ENCODE measurements at places on chromosomes 3 and 15.
A peak's percentile ranks its signal among the peaks of the same experiment; 100 is the strongest.

DNA sequence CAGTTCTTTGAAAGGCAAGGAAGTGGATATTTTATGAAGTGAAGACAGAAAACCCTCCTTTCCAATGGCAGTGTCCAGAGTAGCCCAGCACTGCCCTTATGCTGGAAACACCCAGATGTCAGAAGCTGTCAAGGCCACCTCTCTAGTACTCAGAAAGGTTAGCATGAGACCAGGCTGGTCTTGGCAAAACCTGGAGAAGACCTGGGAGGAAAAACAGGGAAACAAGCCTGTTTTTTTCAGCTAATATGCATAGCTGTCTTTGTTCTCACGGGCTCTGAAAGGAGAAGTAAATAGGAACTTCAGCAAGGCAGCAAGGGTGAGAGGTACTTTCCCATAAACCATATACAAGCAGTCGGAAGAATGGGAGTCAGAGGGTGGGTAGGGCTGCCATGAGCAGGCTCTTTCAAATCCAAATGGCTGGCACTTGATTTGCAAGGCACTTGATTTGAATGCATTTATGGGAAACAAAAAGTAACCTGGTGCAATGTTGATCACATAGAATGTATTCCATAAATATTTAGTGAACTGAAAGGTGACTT, 55.8 kb downstream of the HEG1 start:
- DNase-seq = no peak

GRCh38 chr3:12999147-13000140, 73.8 kb downstream of the IQSEC1 start:
- DNase-seq = no peak

DNA sequence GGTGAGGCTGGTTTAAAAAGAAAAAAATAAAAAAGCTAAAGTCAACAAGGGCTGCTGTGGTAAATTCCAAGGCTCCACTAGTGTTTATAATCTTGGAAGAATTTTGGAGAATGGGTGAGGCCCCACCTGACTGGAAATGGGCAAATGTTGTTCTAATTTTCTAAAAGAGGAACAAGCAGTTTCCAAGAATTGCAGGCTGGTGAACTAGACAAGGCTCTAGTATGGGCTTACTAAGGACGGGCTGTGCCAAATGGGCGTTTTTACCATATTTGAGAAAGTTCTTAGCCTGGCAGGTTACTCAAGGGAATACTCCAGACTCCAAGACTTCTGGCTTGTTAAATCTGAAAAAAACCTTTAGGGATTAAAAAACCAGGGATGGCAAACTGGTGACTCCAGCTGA, 67.0 kb upstream of the ABHD2 start:
- DNase-seq = no peak

- peak; percentile 45 for DNase-seq
Measured at GRCh38 chr15:38696109-38696727, 131.6 kb upstream of the RASGRP1 start.

All from stimulated activated CD8-positive, alpha-beta memory T cell treated with anti-CD3 and anti-CD28 coated beads, Interleukin-12 subunit alpha, Interleukin-12 subunit beta, amount 100 ng/mL, for 4 hours (primary cell).